ENCODE measurements at places on chromosomes 2 and 18. TPM values are rescaled to one million over a fixed set of nuclear protein-coding genes. Genes with fewer than 3 reads are reported as not detected.

Gene EGR4
- polyA plus RNA-seq, result not detected

Gene SELENOI
- polyA plus RNA-seq, result 9.3 TPM

Gene NETO1
- not detected for polyA plus RNA-seq

Gene IL1R1
- polyA plus RNA-seq, result 9.3 TPM

DNA sequence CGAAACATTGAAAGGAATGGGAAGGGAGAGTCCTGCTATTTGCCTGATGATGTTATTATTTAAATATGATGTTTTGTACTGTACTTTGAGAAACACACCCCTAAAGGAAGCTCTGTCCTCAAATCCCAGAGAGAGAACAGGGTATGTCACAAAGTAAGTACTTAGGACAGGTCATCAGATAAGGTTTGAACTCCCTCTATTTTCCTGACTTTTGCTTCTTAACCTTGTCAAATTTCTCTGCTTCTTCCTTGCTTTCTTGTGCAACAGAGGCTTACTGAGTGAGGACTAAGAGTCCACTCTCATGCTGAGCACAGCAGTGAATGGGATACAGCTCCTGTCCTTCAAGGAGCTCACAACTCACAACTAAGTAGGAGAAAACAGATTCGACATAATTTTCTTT, 3.7 kb downstream of the DGUOK start:
- DNase-seq, result no peak

DNA sequence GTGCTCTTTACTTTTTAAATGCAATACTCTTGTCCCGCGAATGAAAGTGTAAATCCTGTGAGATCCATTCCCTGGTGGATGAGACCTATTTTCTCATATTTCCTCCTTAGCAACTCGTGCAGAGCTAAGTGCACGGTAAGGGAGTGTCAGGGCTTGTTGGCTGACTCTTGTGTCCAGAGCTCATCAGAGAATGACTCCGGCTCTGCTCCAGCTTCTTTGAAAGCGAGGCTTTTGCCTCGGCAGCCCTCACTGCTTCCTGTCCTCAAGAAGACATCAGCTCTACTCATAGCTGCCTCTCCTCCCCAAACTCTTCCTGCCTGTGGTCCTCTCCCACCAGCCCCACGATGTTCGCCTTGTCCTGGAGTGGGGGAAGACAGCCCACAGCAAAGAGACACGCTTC, 70.7 kb downstream of the LIPG start:
- DNase-seq, result no peak

All from hindlimb muscle (tissue), 1 donor.